ENCODE measurements at places on chromosomes 4 and X. TPM values are rescaled to one million over a fixed set of nuclear protein-coding genes. Genes with fewer than 3 reads are reported as not detected.

Gene RAB40AL
- 0.26 TPM for total RNA-seq

Gene PNMA6A
- total RNA-seq = 0.70 TPM

Gene DUSP21
- total RNA-seq = not detected

Gene CFP
- total RNA-seq = 4.4 TPM

Gene SLC6A14
- not detected for total RNA-seq

Gene TMPRSS11F
- not detected for total RNA-seq

All from activated CD4-positive, alpha-beta T cell treated with anti-CD3 and anti-CD28 coated beads, Interleukin-2, amount 10 ng/mL, durations not matched to agents 24 days and 14 days (primary cell).